H7 (cell line): ENCODE measurements at places on chromosomes 1 and 21. TPM values are rescaled to one million over a fixed set of nuclear protein-coding genes. Genes with fewer than 3 reads are reported as not detected.
A peak's percentile ranks its signal among the peaks of the same experiment; 100 is the strongest.

GRCh38 chr1:9262096-9262986, 27.8 kb downstream of the H6PD start:
- DNase-seq = no peak

- no peak for DNase-seq
Measured at GRCh38 chr1:23376890-23377811, 7.5 kb upstream of the ZNF436 start.

Gene S100A2
- total RNA-seq = 0.94 TPM in 1 of 2 replicates, not detected in the other

DNA sequence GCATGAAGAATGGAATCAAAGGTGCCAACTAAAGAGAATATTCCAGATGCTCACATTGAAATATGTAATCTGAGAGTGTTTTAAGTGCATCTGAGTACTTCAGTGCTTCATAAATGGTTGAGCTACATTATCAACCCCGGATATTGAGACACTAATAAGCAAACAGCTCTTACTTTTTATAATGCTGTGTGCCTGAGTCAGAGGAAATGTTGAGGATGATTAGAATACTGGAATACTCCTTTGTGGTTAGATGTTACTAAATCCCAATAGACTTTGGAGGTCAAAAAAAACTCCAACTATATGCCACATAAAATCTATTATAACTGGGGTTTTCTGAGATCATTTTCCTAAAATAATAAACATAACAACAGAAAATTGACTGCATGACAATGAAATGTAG, 12.5 kb upstream of the KCNA3 start:
- DNase-seq = no peak

GRCh38 chr1:966704-967300, 520 bp downstream of the PLEKHN1 start:
- DNase-seq = peak; percentile 95

Gene XPR1
- 45.6 and 62.7 TPM in 2 replicates for total RNA-seq
